WTC11 (cell line): ENCODE measurements at places on chromosomes 7 and 10. TPM values are rescaled to one million over a fixed set of nuclear protein-coding genes. Genes with fewer than 3 reads are reported as not detected.

- peaks cover 12% of the 10 kb centered on the region for H3K4me1 ChIP-seq
- DNase-seq, result peak; percentile 93
- peak overlapping the region; percentile 58 for H3K4me3 ChIP-seq
- no peak overlapping the region for H3K27ac ChIP-seq
- peaks cover 16% of the 10 kb centered on the region for H3K36me3 ChIP-seq
These were observed 620.4 kb downstream of the GALNT17 start for GRCh38 chr7:71752171-71752935.

- no peak for DNase-seq
- peaks cover 25% of the 10 kb centered on the region for H3K36me3 ChIP-seq
- H3K4me1 ChIP-seq, result no peaks in the 10 kb centered on the region
- H3K27me3 ChIP-seq, result peaks cover 4% of the 10 kb centered on the region; the same call in 1 of the 2 replicates
- no peak overlapping the region for H3K4me3 ChIP-seq
- H3K27ac ChIP-seq, result no peak overlapping the region
These were observed 587.3 kb downstream of the DNAJB6 start for GRCh38 chr7:157923903-157924630.

- no peak overlapping the region for H3K27ac ChIP-seq
- H3K4me3 ChIP-seq, result no peak overlapping the region
- DNase-seq, result no peak
- peaks cover 8% of the 10 kb centered on the region for H3K4me1 ChIP-seq
- H3K27me3 ChIP-seq, result no peaks in the 10 kb centered on the region
These were observed 402.4 kb downstream of the SEMA3D start for GRCh38 chr7:84784450-84784849.

- H3K27ac ChIP-seq, result peak overlapping the region; percentile 99
- peaks cover 35% of the 10 kb centered on the region for H3K4me1 ChIP-seq
- DNase-seq, result no peak
- H3K4me3 ChIP-seq, result peak overlapping the region; percentile 32
These were observed 162.3 kb downstream of the SKIDA1 start for GRCh38 chr10:21363092-21363730.

Gene SFRP4
- total RNA-seq, result 0.07 to 0.24 TPM (median 0.09 TPM) in 3 replicates
